ENCODE measurements at places on chromosomes 7 and 10.

DNA sequence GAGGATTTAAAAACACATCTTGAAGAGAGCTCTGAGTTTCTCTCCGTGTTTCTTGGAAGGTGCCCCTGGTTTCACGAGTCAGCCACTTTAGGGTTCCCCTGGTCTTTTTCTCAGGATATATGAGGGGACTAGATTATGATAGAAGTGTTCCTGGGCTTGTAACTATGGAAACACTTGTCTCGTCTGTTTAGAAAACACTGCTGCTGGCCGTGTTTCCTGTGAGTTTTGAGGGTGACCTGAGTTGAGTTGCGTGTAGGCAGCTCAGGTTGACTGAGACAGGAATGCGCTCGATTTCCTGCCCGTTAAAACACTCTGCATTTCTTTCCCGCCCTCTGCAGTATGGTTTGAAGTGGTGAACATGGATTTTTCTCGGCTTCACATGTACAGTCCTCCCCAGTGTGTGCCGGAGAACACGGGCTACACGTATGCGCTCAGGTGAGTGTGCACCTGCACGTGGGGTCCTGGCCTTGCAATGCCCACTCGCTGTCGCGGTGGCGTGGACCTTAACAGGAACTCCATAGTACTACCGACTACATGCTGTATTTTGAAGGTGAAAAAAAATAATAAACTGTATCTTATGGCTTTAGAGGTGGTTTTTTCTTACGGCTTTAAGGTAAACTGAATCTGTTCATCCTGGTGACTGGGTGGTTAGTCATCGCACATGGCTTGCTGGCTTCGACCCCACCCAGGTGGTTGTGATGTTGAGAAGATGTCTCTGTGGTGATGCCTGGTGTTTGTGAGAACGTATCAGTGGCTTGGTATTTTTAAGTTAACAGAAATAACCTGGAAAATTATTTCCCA, at the start of gene SUN1:
Gene SUN1, plus strand, starts transcription at position 310 of the 801 bp plus-strand sequence. Its CDS starts 49 bp downstream, at position 359.
- no peak for DNase-seq

GRCh38 chr7:74612015-74612829, 45.3 kb upstream of the GTF2I start:
- DNase-seq = no peak

DNA sequence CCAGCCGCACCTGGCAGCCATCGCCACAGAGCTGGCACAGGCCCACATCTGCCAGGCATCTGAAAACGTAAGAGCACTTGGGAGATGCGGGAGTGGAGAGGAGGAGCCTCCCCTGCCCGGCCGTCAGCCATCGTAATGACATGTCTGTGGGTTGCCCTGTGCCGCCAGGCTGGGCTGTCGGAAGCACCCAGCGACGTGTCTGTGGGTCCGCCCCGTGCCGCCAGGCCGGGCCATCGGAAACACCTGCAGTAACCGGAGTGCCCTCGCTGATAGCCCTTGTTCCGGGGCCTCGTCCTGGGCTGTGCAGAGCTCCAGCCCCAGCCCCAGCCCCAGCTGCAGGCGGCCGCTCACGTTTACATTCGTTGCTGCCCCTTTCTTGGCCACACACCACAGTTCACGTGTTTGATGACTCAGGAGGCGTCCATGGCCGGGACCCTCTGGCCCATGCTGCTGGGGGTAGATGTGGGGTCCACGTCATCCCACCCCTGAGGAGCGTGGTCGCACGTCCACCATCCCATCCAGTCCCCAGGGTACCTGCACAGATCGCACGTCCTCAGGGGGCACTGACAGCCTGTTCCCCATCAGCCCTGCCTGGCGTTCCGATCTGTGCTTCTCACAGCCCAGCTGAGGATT, 30.0 kb upstream of the PRKAR1B start:
- DNase-seq = no peak

DNA sequence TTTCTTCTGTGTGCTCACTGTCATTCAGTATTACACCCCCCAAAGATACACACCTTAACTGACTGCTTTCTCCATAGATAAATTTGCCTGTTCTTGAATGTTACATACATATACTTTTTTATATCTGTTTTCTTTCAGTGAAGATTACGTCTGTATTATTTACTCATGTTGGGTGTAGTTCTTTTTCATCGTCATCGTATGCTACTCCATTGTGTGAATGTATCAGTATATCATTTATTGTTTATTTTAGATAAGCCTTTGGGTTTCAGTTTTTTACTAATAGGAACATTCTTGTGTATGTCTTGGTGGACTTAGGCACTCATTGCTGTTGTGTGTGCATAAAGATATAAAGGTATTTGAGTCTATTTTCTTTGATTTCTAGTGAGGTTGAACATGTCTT, 64.4 kb downstream of the SEPTIN7 start:
- no peak for DNase-seq

DNA sequence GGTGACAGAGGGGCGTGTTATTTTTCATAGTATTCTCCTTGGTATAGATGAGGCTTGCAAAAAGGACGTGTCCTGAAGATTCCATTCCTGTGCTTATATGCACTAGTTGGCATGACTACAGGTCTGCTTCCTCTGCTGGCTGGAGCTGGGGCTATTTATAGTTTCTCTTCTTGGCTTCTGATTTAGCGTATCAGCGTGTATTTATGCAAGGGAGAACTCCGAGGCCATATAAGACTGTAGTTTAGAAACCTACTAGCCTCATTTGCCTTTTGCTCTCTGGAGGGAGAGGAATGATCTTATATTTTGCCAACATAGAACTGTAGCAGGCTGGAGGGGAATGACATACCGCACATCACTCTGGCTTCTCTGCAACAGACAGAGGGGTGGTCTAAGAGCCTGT, 39.7 kb downstream of the CACNB2 start:
- DNase-seq = no peak

- no peak for DNase-seq
Observed at GRCh38 chr7:30062587-30062986, 34.4 kb downstream of the PLEKHA8 start.

DNA sequence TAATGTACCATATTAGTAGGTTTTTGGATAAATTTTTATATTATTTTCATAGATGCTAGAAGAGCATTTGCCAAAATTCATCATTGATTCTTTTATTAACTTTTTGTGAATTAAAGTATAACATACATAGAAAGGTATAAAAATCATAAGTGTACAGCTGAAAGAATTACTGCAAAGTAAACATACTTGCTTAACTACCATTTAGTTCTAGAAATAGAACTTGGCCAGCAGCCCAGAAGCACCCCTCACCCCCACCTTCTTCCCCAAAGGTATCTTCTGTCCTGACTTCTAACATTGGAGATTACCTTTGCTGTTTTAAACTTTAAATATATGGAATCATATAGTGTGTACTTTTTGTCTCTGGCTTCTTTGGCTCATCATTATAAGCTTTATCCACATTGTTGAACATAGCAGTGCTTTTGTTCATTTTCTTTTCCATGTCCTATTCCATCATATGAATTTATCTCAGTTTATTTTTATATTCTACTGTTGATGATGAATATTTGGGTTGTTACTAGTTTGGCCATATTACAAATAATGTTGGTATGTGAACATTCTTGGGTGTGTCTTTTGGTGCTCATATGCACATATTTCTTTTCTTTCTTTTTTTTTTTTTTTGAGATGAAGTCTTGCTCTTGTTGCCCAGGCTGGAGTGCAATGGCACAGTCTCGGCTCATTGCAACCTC, 142.8 kb downstream of the ADK start:
- DNase-seq = no peak

DNA sequence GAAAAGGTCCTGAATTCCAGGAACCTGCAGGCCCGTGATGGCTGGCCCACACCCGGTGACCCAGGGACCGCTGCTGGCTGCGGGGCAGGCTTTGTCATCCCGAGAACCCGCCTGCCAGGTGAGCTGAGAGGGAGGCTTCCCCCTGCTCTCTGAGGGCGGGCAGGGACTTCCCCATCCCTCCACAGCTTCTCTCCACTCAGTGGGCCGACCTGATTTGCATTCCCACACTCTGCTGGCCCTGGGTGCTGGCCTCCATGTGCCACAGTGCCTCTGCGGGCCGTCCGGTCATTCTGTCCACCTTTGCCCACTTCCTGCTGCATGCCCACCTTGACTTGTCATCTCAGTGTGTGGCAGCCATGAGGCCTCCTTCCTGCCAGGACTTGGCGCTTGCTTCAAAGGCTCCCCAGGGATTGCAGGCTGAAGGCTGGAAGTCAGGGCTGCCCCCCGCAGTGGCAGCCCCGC, 35.3 kb downstream of the PALD1 start:
- no peak for DNase-seq

DNA sequence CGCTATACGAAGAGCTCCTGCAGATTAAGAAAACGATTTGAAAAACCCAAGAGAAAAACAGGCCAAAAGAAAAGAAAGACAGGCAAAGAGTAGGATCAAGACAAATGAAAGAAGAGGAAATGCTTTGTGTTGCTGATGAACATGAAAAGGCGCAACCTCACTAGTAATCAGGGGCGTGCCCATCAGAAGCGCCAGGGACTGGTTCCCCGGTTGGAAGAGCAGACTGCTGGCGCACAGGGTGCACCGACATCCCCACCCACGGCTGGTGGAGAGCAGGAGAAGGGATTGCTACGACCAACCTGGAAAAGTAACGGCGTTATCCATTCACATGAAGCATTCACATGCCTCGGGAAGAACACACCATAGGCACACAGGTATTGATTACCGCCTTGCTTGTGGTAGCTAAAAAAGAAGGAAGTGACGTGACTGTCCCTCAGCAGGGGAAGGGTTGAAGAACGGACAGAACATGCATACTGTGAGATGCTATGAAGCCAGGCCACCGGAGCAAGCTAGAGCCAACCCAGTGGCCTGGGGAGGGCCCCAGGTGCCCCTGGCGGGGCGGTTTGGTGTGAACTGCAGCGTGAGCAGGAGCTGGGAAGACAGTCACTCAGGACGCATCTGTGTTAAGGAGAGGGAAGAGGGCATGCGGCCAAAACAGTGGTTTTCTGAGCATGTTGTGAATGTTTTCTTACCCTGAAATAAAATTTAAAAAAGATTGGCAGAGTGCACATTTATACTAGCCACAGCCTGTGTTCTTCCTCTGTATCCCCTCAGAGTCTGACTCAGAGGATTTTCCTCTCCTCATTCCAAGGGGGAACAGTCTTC, 18.3 kb downstream of the AGAP3 start:
- no peak for DNase-seq

GRCh38 chr7:90267263-90267858, 22.4 kb downstream of the CFAP69 start:
- no peak for DNase-seq

GRCh38 chr10:95531058-95531809, 29.9 kb downstream of the SORBS1 start:
- no peak for DNase-seq

- DNase-seq = no peak
Observed at GRCh38 chr10:79380125-79380945, 33.1 kb downstream of the PPIF start.

DNA sequence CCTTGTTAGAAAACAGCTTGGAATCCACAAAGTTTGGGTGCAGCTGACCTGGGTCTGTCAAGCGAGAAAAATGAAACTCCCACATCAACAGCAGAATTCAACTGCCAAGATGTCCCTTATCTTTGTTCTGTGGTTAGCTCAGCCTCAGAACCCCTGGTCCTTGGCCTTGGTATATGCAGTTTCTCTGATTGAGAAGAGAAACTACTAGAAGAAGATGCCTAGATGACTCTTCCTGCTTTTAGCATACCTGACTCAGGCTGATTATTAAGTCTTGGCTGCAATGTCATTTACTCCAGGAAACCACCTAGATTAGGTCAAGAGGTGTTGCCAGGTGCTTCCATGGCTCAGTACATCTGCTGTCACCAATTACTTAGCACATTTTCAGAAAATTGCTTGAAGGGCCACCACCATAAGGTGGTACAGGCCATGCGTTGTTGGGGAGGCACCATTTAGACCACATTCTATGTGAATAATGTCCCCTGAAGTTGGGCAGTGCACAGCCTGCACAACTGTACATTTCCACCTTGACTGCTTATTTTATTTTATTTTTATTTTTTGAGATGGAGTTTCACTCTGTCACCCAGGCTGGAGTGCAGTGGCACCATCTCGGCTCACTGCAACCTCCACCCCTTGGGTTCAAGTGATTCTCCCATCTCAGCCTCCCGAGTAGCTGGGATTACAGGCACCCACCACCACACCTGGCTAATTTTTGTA, 59.4 kb upstream of the ZNF438 start:
- DNase-seq = no peak

DNA sequence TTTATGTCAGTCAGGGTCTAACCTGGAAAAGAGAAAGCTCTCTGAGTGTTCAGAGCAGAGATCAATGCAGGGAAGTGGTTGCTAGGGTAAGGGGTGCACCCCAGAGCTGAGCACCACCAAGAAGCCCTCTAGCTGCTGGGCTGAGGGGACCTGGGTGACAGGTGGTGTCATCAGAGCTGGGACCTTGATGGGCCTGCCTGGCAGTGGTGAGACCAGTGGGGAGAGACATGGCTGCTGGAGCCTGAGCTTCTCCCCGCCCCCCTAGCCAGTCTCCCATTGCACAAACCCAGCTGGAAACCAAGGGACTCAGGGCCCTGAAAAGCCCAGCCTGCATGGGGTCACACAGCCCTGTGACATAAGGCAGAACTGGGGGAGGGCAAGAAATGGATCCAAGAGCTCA, 49.1 kb upstream of the OSBPL3 start:
- no peak for DNase-seq

GRCh38 chr7:55129541-55130394, 111.0 kb downstream of the EGFR start:
- no peak for DNase-seq
